RKO (cell line): ENCODE measurements at places on chromosomes 3 and 15.

DNA sequence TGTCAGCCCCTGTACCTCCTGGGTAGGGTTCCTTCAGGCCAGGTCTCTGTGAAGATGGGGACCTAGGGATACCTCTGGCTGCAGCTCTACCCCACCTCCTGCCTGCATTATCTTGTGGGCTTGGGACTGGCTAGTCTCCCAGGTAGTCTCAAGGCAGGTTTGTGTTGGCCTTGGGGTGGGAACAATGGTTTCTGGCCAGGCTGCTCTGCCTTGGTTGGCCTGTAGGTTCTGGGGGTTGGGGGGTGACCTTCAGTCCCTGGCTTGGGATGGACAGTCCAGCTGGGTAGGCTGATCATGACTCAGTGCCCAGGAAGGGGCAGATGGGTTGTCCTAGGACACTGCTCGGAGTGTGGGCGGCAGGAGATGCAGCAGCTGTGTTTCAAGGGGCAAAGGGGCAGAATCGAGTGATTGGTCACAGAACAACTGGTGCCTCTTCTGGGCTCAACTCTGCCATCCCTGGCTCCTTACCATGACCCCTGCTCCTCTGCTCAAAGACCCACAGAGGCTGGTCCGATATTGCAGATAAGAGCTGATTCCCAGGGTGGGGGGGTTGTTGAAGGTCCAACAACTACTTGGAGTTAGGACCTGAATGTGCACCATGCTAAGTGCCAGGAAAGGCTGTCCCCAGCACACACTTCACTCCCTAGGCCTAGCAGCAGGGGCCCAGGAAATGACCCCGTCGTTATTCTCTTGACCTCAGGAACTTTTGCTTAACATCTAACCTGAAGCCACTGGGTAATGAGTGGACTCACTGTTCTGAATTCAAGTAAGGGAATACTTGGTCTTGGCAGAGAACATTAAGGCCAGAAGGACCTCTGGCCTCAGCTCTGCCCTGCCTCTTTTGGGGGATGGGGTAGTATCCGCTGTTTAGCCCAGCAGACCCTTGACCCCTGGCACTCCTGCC lies 18.1 kb upstream of the BSN start:
- DNase-seq = no peak

- no peak for DNase-seq
Observed at GRCh38 chr3:135237371-135238143, 442.5 kb downstream of the EPHB1 start.

DNA sequence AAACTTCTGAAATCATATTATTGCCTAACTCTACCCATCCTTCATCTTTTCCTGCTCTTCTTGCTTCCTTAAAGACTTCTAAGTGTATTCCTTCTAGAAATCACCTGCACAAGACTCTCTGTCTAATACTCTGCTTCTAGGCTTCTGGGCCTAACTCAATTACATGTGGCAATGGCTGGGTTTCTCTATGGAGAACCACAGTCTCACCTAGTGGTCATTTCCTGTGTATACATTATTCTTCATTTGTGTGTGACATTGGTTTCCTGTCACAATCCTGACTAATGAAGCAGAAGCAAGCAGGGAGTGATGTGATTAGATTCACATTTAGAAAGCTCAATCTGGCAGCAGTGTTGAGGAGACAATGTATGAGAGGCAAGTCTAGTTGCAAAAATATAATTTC lies 16.9 kb upstream of the CLDN1 start:
- DNase-seq = peak; percentile 59

DNA sequence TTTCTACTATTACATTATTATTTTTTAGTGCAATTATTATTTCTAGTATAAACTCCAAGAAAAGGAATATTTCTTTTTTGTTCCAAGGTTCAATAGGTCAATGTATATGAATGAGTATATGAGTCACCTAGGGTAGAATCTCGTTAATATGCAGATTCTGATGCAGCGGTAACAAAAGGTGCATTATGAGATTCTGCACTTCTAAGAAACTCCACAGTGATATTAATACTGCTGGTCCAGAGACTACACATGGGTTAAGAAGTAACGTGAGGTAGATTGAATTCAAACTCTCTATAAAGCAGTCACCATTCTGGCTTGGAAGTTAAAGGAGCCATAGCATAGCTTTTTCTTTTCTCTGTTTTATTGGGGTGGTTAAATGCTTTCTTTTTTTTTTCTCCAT lies 596.2 kb upstream of the TBL1XR1 start:
- no peak for DNase-seq

GRCh38 chr3:61778095-61778494 lies 216.7 kb downstream of the PTPRG start:
- DNase-seq = no peak

DNA sequence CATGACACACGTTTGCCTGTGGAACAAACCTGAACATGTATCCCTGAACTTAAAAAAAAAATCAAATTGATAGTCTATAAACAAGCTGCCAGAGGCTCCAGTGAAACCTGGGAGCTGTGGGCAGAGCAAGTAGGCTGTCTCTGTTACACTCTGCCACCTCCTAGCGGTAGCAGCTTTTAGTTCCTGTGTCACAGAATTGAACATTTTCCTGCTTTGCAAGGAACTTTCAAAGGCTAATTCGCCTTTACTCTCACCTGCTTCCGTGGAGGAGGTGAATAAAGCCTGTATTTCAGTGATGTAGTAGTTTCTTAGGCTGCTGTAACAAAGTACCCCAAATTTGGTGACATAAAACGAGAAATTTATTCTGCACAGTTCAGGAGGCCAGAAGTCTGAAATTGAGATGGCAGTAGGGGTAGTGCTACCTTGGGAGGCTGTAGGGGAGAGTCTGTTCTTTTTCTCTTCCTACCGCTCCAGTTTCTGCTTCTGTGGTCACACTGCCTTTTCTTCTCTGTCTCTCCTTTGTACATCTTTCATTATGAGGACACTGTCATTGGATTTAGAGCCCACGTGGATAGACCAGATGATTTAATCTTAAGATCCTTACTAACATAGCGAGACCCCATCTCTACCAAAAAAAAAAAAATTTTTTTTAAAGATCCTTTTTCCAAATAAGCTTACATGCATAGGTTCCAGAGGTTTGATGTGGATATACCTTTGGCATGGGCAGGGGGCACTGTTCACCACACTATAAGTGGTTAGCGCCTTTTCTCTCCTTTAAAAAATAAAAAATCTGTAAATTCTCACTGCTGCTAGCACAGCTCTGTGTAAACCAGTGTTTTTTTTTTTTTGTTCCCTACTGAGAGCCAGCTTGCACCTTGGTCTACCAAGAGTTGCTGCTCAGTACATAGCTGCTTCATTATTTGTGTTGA lies 25.3 kb downstream of the FBXO22 start:
- no peak for DNase-seq

DNA sequence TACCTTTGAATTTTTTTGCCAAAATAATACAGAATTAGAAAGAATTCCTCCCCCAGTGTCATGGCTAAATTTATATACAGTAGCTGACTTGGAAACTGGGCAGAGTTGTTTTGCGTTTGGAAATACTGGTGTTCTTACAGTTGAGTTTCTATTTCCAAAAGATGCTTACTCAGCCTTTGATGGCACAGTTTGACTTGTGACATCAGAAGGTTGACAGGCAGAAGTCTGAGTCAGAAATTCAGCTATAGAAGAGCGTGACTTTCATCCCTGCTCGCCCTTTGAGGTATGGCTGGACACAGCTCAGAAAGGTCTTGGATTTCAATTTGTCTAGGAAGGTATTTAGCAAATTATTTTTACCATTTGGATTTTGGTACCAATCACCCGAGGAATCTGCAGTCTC lies 175.8 kb downstream of the VGLL4 start:
- no peak for DNase-seq

DNA sequence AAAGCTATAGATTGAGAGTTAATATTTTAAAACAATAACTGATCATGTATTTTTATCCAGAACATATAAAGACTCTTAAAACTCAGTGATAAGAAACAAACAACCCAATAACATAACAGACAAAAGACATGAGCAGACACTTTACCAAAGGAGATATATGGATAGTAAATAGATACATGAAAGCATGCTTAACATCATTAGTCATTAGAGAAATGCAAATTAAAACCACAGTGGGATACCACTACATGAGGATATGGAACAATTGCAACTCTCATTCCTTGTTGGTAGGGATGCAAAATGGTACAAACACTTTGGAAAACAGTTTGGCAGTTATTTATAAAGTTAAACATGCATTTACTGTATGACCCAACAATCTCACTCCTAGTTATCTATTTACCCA lies 95.0 kb downstream of the IQCH start:
- no peak for DNase-seq

- DNase-seq = peak; percentile 55
Observed at GRCh38 chr3:100402891-100403290, 1.6 kb downstream of the LNP1 start.
